ENCODE measurements at places on chromosomes 7 and 10.
A peak's percentile ranks its signal among the peaks of the same experiment; 100 is the strongest.

- no peak for DNase-seq
Observed at GRCh38 chr10:46253076-46254006, 33.5 kb upstream of the ANTXRL start.

DNA sequence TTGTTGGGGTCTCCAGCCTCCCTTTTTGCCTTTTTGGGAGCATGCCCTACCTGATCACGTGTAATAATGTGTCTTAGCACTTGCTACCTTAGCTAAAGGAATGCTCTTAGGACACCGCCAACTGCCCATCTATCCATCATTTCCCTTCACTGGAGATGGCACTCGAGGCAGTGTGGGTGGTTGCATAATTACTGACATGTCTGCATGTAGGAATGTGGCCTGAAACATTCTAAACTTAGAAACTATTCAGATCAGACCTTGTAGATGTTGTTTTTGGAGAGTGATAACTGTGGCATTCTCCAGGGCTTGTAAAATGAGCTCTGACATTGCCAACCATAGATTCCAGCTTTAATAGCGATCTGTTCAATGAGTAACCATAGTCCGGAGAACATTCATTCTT, 365.8 kb downstream of the BBS9 start:
- peak; percentile 92 for DNase-seq

GRCh38 chr10:60197206-60197605, 192.5 kb downstream of the ANK3 start:
- no peak for DNase-seq

GRCh38 chr10:122446668-122447423, 7.6 kb upstream of the ARMS2 start:
- peak; percentile 37 for DNase-seq

DNA sequence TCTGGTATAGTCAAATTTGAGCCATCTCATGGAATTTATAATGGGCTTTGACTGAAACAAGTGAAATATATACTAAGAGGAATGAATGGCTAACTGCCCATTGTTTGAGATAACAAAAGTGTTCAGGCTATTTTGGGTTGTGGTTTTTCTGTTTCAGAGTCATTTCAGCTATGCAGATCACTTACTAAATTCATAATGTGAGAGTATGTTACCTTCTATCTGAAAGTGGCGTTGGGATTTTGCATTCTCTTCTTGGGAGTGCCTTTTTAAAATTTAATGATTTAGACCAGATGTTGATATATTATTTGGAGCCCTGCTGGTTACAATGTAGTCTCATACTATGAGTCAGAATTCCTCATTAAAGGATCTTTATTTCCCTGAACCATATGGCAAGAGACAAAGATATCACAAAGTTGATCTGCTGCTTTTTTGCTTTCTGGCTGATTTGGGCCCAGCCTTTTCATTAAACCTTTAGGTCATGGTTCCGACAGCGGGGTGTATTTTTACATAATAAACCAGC, 10.4 kb downstream of the VCL start:
- DNase-seq, result peak; percentile 95

DNA sequence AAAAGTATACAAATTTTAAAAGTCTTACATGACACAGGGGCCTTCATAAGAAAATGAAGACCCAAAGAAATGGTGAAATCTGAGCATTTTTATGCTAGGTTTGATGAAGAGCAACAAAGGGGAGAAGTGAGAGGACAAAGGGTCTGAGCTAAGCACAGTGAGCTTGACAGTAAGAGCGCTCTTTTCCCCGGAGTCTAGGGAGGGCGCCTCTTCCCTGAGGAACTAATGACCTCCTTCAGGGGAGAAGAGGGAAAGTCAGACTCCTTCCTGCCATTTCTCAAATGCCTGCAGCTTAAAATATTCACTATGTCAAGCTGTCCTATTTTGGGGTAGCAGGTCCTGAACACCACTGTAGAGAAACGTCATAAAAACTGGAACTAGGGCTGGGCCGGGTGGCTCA, 18.1 kb upstream of the PAXIP1 start:
- no peak for DNase-seq

DNA sequence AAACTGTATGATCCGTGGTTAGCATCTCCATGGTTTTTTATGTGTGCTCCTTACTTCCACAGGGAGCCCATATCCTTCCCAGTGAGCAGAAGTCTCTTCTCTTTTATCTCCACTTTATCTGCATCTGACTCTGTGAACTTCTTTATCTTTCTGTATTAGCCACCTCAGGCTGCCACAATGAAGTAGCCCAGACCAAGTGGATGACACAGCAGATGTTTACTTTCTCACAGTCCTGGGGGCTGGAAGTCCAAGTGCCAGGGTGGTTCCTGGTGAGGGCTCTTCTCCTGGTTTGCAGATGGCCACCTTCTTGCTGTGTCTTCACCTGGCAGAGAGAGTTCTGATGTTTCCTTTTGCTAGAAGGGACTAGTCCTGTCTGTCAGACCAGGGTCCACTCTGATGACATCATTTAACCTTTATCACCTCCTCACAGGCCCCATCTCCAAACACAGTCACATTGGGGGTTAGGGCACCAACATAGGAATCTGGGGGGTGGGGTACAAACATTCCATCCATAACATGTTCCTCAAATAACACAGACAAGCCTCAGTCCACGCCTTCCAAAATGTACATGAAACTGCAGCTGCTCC, 108.5 kb upstream of the RNF32 start:
- DNase-seq, result no peak
